Endothelial cell (in vitro differentiated cells): ENCODE measurements at places on chromosomes 4 and X. TPM values are rescaled to one million over a fixed set of nuclear protein-coding genes. Genes with fewer than 3 reads are reported as not detected.

DNA sequence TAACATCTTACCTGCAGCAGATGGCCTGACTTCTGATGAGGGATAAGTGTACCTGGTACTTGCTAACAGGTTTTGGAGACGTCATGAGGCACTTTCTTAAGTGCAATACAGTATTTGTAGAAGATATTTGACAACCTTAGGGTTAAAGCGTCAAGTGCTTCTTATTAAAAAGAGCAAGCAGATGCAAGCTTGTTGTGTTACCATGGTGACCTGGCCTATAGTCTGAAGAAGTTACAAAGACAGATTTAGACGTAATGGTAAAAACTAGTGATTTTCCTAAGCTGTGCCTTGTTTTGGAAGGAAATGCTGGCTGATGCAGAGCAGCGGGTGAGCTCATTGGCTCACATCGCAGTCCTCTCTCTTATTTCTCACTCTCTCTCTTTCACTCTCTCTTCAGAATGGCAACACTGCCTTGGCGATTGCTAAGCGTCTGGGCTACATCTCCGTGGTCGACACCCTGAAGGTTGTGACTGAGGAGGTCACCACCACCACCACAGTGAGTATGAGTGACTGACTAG, 243.6 kb downstream of the ANK2 start:
- no peak for DNase-seq
- H3K4me3 ChIP-seq, result no peak overlapping the region
- no peaks in the 10 kb centered on the region for H3K36me3 ChIP-seq
- no peak overlapping the region for H3K27ac ChIP-seq
- H3K4me1 ChIP-seq, result no peaks in the 10 kb centered on the region
- H3K27me3 ChIP-seq, result peaks cover 2% of the 10 kb centered on the region

The HMGN5 gene
- total RNA-seq, result 5.1 TPM

GRCh38 chrX:30220661-30221060, 5.3 kb downstream of the MAGEB2 start:
- no peak overlapping the region for H3K27ac ChIP-seq
- no peak for DNase-seq
- H3K4me3 ChIP-seq, result no peak overlapping the region
- H3K27me3 ChIP-seq, result peaks cover 3% of the 10 kb centered on the region

The PRRG1 gene
- 16.5 TPM for total RNA-seq

GRCh38 chr4:158811704-158812103, 42.9 kb downstream of the FNIP2 start:
- no peaks in the 10 kb centered on the region for H3K36me3 ChIP-seq
- peaks cover 30% of the 10 kb centered on the region for H3K4me1 ChIP-seq
- H3K4me3 ChIP-seq, result no peak overlapping the region
- DNase-seq, result no peak
- H3K27me3 ChIP-seq, result no peaks in the 10 kb centered on the region
- H3K27ac ChIP-seq, result peak overlapping the region; percentile 43

DNA sequence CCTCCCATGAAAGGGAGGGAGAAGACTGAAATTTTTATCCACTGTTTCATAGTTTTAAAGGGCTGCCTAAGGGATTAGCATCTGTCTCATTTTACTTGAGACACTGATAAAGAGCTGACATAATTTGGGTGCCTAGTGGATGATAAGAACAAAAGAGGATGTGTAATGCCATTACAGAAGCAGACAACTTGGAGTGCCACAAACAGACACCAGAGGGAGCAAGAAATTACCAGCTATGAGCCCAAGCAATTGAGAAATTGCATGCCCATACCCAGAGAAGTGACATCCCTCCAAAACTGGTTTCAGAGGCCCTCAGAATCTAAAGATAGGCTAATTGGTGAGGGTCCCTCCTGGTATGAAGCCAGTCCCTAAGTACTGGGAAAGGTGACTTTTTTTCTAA, 38.5 kb upstream of the POU3F4 start:
- peak; percentile 31 for DNase-seq
- no peak overlapping the region for H3K4me3 ChIP-seq
- H3K27ac ChIP-seq, result no peak overlapping the region
- no peaks in the 10 kb centered on the region for H3K4me1 ChIP-seq
- no peaks in the 10 kb centered on the region for H3K27me3 ChIP-seq

- no peaks in the 10 kb centered on the region for H3K36me3 ChIP-seq
- H3K4me3 ChIP-seq, result peak overlapping the region; percentile 99
- H3K27ac ChIP-seq, result peak overlapping the region; percentile 89
Observed at GRCh38 chr4:61200916-61201526, 895 bp downstream of the ADGRL3 start.

The ADAM29 gene
- total RNA-seq, result not detected
